ENCODE measurements at places on chromosomes 16 and 17.

DNA sequence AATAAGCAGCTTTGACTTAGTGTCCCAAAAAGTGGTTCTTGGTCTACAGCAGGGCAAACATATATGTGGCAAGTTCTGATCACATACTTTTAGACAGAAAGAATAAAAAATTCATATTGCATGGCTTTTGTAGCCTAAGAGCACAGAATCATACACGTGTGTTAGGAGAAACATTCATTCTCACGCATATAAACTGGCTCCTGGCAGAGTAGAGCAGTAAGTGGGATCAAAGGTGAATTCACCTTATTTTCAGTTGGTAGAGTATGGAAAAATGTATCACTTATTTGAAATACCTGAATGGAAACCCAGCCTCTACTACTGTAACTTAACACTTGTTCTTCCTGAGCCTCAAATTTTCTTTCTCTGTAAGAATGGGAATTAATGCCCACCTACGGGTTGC lies 34.8 kb downstream of the DGKE start:
- no peak for DNase-seq

DNA sequence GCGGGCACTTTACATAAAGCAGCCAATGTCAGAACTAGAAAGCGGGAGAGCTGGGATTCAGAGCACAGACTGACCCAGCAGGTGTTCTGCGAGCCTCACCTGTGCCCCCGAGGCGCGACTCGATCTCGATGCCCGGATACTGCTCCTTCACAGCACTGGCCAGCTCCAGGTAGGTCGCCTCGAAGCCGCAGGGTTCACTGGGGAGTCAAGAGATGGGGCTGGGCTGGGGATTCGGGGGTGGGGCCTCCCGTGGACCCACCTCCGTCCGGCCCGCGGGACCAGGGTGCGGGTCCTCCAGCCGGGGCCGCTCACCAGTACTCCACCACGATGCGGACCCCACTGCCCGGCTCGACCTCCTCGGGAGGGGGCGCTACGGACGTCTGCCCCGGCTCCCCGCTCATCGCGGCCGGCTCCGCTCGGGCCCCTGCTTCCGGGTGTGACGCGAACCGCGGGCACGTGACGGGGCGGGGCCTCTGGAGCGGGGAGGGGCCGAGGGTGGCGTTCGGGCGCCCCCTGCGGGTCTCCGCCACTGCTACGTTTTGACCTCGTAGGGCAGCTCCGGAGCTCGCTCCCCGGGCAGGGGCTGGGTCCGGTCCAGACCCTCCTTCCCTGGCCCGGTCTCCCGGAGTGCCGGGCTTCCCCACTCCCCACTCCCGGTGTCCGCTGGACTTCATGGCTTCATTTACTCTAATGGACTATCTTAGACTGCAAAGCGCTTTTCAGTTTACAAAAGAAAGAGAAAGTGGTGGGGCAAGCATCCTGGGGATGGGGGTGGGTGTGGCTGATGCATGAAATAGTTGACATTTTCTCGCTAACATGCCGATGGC lies at the start of gene MIEN1:
Gene MIEN1, minus strand, starts transcription at position 438 of the 827 bp plus-strand sequence. Its CDS starts 37 bp downstream, at position 401.
- peak; percentile 57 for DNase-seq

GRCh38 chr17:32755045-32755805 lies 121.7 kb downstream of the MYO1D start:
- DNase-seq = no peak

DNA sequence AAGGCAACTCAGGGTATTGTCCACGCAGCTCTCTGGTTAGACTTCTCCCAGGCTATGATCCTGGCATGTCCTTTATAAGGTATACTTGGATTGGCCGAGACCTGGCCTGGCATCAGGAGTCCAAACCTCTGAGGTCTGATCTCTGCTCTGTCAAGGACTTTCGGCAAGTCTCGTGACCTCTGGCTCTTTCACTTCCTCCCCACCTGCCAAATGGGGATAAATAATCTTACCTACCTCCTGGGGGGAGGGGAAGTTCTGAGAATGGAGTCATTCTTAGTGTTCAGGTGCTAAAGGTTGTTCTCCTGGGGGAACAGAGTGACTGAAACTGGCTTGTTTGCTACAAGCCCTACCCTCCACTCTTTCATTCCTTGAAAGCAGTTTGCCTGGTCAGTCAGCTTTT lies 7.6 kb downstream of the ATXN1L start:
- no peak for DNase-seq

DNA sequence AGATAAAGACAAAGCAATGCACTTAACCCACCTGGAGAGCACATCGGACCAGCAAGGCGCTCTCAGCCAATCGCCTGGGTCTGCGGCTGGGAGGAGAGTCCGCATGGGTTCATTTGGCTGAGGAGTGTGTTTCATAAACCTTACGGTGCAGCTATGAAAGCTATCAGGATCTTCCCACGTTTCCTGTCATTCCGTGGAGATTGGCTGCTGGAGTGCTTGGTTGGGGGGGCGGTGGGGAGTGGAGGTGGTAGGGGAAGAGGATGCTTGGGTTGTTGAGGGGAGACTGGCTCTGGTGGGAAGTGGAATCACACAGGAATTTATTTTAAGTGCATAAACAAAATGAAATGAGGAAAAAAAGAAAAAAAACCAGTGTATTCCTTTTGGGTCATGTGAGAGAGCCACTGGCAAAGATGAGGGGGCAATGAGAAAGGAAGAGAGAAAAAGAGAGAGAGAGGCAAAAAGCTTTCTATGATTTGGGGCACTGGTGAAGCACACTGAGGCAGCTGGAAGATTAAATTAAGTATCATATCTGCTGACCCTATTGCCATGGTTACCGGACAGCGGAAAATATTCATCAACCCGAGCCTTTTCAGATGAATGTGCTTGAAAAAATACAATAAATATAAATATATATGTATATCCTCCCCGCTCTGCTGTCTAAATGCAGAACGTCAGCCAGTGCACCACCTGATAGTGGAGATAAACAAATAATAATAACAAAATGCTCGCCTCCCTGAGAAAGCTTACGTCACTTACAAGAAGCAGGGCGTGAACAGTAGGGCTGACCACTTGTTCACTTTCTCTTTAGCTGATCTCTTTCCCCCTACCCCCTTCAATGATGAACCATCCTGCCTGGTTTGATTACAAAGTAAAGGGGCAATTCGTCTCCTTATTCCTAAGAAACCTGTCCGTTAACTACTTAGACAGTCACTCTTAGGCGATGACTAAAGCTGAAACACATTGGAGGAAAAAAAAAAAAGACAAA lies 457.0 kb upstream of the ZFHX3 start:
- no peak for DNase-seq
